ENCODE measurements at places on chromosomes 11 and 22.

DNA sequence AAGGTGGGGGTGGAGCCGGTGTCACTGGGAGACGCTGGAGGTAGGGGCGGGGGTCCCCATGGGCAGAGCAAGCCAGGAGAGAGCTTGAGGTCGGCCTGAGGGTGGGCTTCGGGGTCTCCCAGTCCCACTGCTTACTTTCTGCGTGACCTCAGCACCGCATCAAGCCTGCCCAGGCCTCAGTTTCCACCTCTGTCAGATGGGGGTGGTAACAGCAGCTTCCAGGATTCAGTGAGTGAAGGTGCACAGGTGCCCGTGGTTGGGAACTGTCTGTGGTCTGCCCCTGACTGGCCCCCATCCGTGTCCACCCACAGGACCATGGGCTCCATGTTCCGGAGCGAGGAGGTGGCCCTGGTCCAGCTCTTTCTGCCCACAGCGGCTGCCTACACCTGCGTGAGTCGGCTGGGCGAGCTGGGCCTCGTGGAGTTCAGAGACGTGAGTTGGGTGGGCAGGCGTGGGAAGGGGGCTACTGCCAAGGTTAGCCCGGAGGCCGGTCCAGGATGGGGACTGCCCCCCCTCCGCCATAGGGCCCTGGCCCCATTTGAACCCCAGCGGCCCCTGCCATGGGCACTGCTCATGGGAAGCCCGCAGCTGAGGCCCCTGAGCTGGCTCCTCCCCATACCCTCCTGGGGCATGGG lies 2.2 kb downstream of the TCIRG1 start:
- no peak for DNase-seq

GRCh38 chr11:124896821-124897391 lies 759 bp downstream of the ROBO4 start:
- no peak for DNase-seq

DNA sequence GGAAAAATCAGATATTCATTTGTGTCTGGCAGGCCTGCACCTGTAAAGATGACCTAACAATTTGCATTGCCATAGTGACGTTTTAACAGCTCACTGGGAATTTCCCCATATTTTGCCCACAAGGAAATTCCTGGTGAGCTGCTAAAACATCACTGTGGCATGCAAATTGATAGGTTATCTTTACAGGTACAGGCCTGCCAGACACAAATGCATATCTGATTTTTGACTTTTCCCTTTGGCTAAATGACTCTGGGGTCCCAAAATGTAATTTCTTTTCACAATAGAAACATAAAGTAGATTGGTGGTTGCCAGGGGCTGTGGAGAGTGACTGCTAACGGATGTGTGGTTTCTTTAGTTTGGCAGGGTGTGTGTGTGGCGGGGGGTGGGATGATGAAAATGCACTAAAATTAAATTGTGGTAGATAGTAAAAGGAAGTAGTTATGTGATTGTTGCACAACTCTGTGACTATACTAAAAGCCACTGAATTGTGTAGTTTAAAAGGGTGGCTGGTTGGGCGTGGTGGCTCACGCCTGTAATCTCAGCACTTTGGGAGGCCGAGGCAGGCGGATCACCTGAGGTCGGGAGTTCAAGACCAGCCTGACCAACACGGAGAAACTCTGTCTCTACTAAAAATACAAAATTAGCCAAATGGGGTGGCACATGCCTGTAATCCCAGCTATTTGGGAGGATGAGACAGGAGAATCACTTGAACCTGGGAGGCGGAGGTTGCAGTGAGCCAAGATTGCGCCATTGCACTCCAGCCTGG lies 18.5 kb upstream of the FEZ1 start:
- peak; percentile 71 for DNase-seq

GRCh38 chr22:32985899-32986765 lies 72.0 kb downstream of the SYN3 start:
- peak; percentile 59 for DNase-seq

DNA sequence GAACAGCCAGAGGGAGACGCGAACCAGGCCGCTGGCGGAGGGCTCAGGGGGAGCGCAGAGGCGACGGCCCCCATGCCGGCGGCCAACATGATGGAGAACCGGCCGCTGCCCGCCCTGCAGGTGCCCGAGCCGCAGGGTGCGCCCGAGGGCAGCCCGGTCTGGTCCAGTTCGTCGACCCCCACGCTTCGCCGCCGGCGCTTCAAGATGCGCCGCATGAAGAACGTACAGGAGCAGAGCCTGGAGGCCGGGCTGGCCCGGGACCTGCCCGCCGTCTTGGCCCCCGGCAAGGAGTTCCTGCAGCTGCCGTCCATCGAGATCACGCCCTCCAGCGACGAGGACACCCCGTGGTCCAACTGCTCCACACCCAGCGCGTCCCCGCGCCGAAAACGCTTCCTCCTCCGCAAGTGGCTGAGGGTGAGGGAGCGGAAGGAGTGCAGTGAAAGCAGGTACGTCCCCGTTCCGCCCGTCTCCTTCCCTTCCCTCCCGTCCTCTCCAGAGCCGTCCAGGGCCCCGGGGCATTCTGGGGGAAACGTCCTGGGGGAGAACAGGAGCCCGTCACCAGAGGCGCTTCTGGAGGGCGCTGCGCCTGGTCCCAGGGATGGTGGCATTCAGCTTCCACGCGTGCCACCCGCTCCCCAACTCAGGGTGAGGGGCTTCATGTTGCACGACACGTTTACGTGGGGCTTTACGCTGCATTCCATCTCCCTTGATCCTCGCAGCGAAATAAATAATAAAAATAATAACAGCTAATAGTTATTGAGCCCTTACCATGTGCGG lies 840 bp downstream of the GRAMD1B start:
- DNase-seq, result peak; percentile 7

DNA sequence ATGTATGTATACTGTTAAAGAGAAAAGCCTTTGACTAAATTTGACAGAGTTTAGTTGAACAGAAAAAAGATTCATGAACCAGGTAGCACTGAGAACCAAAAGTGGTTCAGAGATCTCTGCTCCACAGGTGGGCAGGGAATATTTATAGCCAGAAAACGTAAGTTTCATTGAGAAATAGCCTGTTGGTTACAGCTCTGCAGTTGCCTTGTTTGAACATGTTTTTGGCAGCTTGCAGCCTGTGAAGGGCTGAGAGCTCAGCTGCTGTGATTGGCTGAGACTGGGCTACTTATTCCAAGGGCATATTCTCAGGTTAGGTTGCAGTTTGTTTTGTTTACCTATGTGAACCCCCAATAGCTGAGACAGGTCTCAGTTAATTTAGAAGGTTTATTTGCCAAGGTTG lies 13.5 kb upstream of the ZNF74 start:
- DNase-seq, result peak; percentile 6

- peak; percentile 19 for DNase-seq
These were observed 12.4 kb downstream of the SEC14L3 start for GRCh38 chr22:30459181-30460052.

- no peak for DNase-seq
These were observed at the start of gene FOLR1 for GRCh38 chr11:72191961-72192381. Gene FOLR1 (plus strand): TSS chr11:72192140. CDS start chr11:72192174, 34 bp downstream.

GRCh38 chr11:96317571-96317970 lies 25.4 kb downstream of the MAML2 start:
- no peak for DNase-seq

- DNase-seq, result no peak
These were observed 38.7 kb downstream of the CYTH4 start for GRCh38 chr22:37320726-37321677.

DNA sequence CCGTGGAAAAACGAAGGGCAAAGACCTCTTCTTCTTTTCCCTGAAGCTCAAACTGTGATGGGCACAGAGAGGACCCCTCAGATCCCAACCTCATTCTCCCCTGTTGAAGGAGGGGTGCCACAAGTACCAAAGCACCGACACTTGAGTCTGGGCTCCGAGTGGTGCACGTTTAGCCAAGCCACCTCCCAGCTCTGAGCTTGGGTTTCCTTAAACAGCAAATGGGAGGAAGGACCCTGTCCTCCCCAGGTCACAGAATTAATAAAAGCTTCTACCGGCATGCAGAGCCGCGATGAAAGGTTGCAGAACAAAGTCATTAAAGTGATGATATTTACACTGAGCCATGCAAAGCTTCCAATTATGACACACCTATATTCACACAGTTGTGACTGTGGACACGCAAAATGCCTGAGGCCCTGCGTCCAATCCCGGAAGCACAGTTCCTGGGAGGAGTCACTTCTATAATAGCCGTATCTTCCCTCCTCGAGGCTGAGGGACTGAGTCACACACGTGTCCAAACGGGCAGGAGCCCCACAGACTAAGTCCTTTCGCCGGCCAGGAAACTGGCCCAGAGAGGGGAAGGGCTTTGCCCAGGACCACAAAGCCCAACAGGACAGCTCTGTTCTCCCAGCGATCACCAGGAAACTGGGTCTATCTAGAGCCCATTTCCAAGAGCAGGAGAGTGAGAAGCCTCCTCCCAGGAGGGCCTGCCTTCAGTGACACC lies 922 bp upstream of the CSNK1E start:
- peak; percentile 90 for DNase-seq

GRCh38 chr11:724049-724777 lies 18.2 kb downstream of the EPS8L2 start:
- no peak for DNase-seq
